Fibroblast of upper back skin (primary cell): ENCODE measurements at places on chromosomes 12 and 14.
A peak's percentile ranks its signal among the peaks of the same experiment; 100 is the strongest.

GRCh38 chr14:70886421-70887206 is 20.6 kb upstream of the PCNX1 start:
- DNase-seq = no peak

GRCh38 chr14:88834883-88835431 is 10.5 kb downstream of the TTC8 start:
- peak; percentile 70 for DNase-seq

- no peak for DNase-seq
These were observed 8.3 kb upstream of the PLEK2 start for GRCh38 chr14:67420102-67420739.

DNA sequence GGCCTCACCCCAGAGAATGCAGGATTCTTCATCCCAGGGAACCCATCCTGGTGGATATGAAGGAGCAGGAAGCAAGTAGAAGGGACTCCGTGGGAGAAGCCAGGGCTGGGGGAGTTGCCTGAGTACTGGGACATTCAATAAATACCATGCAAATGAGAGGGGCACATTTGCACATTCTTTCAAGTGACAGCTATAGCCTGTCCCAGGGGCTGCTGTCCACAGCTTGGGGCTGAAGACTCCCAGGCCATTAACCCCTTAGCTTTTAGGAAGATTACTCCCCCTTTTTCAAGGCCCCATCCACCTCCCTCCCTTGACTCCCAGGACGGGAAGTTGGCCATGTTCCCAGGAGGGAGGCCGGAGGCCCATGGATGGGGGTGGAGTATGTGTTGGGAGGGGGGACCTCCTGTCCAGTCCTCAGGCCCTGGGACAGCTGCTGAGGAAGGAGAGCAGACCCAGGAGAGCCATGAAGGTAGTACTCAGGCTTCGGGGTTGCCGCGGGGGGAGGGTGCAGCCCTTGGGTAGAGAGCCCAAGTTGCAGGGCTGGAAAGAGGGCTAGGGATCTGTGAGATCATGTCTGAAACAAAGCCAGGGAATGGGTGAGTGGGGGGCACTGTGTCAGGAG is 974 bp upstream of the TNS2 start:
- DNase-seq = peak; percentile 66

DNA sequence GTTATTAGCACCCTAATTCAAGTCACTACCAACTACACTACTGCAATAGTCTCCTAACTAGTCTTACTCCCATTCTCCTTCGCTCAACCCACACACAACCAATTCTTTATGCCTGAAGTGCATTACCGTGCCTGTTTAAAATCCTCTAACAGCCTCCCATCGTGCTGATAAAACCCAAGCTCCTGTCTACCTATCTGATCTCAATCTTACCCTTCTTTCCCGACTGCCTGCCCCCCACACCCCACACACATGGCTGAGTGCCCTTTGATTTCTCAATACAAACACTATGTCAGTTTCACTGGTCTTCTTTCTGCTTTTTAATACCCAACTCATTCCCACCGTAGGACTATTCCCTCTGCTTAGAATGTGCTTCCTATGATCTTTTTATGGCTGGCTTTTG is 59.9 kb downstream of the SPPL3 start:
- no peak for DNase-seq

DNA sequence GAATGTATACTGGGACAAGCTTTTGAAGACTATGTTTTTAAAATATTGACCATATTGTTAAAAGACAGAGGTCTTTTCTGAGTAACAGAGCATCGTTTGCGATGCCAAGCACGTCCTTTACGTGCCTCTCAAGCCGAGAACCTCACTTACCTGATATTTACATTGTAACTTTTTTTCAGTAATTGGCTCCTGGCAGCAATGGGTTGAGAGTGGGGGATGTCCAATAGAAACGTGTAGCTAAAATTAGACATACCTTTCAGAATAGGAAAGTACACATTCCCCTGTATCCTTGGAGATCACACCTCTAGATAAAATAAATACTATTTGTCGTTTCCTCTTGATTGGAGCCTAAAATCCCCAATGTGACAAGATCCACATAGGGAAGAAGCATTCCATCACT is 222.2 kb upstream of the RGS6 start:
- no peak for DNase-seq

DNA sequence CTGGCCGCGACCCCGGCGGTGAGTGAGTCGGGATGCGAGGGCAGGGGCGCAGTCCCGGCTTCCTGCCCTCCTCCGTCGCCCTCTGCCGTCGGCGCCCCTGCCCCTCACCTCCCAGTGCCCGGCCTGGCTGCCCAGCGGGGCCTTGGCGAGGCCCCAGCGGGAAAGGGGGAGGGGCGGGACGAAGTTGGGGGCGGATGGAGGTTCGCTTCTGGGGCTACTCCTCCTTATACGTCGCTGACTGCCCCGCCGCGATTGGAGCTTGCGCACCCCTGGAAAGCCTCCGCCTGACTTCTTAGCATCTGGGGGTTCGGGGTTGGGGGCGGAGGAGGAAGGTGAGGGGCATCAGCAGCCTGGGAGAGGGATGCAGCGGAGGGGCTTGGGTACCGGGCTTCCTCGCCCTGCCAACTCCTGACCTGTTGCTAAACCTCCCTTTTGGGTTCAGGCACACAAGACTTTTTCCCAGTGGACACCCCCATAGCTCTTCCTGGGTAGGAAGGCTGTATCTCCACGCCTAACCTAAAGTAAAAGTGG is 406 bp downstream of the TMEM263 start:
- DNase-seq = peak; percentile 64

- DNase-seq = no peak
These were observed 47.9 kb downstream of the SDR9C7 start for GRCh38 chr12:56886319-56886718.

GRCh38 chr14:64732066-64732465 is 27.8 kb downstream of the PLEKHG3 start:
- DNase-seq = no peak

DNA sequence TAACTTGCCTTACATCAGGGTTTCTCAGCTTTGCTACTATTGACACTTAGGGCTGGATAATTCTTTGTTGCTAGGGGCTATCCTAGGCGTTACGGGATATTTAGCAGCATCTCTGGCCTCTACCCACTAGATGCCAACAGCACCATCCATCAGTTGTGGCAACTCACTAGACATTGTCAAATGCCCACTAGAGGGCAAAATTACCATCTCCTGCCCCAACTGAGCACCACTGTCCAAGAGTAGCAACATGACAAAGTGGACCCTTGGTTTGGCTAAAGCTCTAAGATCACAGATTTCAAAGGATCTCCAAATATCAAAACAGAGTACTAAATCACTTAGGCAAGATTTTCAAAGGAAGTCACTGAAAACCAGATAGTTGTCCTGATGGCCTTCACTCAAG is 251.7 kb upstream of the TBX3 start:
- no peak for DNase-seq

GRCh38 chr12:4958697-4959375 is 49.1 kb downstream of the KCNA1 start:
- DNase-seq = peak; percentile 85

DNA sequence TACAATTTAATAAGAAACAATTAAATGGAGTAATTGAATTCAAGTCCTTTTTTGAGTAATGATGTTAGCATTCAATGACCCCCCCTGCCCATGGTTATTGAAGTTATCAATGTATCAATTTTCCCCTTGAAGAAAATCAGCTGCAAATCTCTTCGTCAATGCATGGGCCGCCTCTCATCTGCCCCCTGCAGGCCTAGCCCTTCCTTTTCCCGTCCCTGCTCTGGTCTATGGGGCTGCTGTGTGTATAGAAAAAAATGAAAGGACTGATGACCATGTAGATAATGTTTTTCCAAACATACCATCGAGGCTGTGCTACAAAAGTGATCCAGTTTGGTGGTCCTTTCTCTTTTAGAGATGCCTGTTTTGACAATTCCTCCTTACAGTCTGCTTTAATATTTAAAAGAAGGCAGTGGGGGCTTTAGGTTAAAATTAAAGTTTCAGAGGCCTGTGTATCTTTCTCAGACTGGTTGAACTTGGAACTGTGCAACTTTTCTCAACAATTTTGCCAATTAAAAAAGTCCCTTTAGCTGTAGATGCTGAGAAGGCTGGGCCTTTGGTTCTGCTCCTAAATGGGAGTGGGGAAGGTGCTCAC is 98.4 kb downstream of the APAF1 start:
- no peak for DNase-seq

GRCh38 chr12:46831335-46832129 is 5.7 kb upstream of the SLC38A4 start:
- no peak for DNase-seq

DNA sequence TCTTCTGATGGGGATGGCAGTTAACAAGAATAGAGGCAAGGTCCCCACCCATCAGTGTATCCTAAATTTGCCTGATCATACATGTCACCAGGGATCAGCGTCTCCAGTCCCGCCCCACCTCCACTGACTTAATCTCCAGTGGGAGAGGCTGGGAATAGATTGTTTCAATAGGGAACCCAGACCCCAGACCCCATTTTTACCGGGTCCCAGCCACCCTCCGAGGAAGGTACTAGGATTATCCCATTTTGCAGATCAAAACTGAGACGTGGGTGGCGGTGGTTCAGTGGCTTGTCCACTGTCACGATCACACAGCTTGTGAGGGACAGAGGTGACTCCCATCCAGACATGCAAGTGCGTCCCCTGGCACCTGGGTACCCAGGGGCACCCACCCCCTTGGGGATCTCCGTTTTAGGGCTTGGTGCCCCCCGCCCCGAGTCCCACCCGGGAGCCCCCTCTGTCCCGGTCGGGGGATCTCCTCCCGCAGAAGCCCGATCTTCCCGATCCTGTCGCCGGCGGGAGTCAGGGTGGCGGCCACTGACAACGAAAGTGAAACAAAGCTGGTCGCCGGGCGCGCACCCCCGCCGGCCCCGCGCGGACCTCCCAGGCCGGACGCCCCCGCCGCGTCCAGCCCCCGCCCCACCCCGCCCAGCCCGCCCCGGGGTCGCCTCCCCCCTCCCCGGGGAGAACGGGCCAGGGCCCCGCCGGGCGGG is 523 bp downstream of the WSB2 start:
- no peak for DNase-seq

GRCh38 chr14:92492258-92492657 is 21.3 kb upstream of the RIN3 start:
- no peak for DNase-seq

- DNase-seq = no peak
These were observed 120.9 kb upstream of the FOXN3 start for GRCh38 chr14:89537911-89538310.

- DNase-seq = no peak
These were observed 1189.5 kb upstream of the TMEM132C start for GRCh38 chr12:127077262-127078045.

DNA sequence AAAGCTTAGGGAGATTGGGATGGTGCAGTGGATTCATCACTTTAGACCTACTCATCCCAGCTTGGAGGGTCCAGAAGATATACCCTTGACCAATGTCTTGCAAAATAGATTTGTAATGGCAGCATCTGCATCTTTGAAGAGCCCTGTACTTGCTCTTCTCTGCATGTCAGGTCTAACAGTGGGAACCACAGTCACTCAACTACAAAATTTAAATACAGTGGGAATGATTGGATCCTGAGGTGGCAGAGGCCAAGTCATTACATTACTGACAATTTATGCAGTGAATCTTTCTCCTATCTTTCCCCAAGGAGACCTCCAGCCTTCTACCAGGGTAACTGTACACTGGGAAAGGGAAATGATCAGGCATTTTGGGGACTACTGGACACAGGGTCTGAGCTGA is 8.2 kb upstream of the RNASE9 start:
- DNase-seq = no peak

DNA sequence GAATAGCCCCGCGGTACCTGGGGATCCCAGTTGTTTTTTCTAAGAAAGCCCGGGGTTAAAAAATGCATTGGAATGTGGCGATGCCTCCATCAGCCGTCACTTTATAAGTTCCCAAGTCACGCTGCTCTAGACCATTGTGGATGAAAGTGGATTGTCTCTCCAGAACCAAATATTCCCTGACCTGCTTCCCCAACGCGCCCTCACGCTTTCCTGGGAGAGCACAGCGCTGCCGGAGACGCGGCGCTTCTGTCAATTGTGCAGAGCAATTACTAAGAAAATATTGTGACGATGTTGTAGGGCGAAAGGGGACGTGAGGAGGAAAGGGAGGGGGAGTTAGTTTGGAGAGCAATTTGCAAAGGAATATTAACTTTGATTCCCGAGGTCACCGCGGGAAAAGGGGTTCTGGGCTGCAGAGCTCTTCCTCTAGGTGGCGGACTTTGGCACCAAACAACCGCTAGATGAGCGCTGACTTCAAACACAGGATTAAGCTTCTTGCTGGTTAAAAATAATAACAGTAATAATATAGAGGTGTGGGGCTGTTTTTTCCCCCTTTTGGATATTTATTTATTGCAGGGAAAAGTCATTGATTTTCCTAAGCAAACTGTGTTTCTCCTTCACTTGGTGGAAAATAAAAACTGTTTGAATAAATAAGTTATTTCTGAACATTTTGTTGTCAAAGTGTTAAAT is 9.6 kb upstream of the FOXG1 start:
- DNase-seq = peak; percentile 40

DNA sequence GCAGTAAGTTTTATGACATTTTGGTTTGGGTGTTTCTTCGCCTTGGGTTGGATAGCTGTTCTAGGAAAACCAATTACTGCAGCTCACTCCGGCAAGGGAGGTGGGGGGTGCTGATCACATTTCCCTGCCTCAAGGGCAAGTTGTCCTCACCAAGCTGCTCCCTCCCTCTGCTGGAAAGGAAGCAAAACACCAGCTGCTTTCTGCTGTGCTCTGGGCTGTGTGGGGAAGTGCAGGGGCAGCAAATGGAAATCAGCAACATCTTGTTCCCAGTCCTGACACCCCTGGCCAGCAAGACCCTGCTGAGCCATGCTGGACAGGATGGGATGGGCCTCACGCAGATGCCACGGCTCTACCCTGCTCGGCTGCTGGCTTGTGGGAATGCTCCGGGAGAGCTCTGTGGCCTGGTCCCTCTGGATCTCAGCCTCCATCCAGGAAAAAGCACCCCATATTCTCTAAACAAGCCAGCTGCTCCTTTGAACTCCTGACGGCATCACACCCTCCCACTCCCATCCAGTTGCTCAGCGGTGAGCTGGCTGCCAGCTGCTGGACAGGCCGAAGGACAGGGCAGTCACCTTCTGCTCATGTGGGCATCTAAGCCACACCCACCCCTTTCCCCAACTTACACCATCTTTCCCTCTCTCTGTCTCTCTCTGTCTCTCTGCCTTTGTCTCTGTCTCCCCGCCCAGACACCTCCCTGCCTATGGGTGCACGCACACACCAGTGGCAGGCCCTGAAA is 52.4 kb upstream of the EIF5 start:
- peak; percentile 26 for DNase-seq

- DNase-seq = no peak
These were observed 62.5 kb upstream of the METAP2 start for GRCh38 chr12:95411466-95411865.

GRCh38 chr12:45553204-45553603 is 176.3 kb upstream of the ARID2 start:
- peak; percentile 10 for DNase-seq

GRCh38 chr14:105060751-105061427 is 4.3 kb downstream of the GPR132 start:
- no peak for DNase-seq

DNA sequence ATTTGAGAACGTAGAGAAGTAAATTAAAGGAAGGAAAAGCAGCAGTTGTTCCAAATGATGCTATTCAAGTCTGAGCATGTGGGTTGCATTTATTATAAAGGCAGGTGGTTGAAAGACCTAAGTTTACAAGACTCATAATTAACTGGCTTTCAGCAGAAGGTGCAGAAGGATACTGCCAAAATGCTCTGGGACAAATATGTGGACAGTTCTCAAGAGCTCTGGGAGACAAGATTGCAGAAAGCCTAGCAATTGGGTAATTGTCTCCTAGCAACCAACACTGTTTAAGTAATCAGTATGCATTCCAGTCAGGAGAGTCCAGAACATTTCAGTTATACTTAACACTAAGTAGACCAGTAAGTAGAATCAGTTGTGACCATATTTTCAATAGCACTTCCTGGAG is 131.5 kb downstream of the GPR135 start:
- DNase-seq = peak; percentile 90
